ENCODE measurements at places on chromosomes 7 and 10.
A peak's percentile ranks its signal among the peaks of the same experiment; 100 is the strongest.

- no peak for DNase-seq
Measured at GRCh38 chr10:3761904-3762303, 23.1 kb downstream of the KLF6 start.

DNA sequence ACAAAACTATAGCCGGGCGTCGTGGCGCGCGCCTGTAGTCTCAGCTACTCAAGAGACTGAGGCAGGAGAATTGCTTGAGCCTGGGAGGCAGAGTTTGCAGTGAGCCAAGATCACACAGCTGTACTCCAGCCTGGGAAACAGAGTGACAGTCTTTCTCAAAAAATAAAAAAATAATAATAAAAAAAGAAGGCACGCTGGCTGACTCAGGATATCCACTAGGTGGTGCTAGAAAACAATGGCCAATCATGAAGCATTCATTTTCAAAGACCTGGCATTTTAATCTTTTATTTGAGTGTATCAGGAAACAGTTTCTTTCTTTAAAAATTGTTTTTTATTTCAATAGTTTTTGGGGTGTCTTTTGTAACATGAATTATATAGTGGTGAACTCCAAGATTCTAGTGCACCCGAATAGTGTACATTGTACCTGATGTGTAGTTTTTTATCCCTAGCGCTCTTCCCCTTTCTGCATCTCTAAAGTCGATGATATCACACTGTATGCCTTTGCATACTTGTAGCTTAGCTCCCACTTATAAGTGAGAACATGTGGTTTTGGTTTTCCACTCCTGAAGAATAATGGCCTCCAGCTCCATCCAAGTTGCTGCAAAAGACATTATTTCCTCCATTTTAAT is 88.6 kb downstream of the LYZL1 start:
- peak; percentile 31 for DNase-seq

DNA sequence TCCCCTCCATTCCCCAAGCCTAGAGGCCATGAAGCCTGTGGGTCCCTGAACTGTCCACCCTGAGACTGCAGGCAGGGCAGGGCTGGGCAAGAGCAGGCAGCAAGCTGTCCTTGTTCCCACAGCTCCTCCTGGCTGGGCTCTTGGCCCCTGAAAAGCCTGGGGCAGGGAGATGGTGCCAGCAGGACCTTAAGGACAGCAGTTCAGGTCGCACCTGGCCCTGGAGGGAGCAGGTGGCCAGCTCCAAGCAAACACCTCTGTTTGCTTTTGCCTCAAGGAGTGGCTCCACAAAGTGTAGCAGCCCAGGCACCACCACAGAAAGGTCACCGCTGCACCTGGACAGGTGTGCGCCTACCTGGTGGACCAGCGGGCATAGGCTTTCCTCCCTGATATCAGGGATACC is 5.2 kb downstream of the RET start:
- no peak for DNase-seq

DNA sequence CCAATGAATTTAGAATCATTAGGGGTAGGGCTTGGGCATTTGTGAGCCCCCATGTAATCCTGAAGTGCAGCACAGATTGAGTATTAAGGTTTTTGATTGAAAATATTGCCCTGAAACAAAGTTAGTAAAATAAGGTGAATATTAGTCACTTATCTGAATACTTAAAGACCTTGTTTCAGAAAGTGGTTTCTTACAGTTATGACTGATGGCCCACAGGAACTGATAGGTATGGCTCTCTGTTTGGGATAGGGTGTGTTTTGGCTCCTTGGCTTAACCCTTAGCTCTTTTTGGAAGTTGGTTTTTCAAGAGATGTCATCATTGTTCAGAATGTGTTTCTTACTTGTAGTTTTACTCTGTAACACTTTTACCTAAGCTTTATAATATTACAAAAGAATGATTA is 34.8 kb downstream of the MDFIC start:
- DNase-seq = no peak

DNA sequence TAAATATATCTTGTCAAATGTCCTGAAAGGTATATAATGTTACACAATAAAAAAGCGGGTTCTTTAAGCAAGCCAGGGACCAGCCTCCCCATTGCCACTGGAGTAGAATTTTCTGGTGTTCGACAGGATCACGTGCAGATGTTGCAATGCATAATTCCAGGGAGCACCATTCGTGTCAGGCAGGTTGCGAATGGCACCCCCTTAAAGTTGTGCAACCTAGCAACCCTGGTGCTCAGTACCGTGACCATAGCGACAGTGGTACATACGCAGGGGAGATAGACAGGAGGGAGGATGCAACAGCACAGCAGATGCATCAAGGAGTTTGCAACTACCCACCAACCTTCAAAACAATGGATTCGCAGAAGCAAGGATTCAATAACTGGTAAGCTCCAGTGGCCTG is 6.6 kb upstream of the BMPR1A start:
- no peak for DNase-seq

DNA sequence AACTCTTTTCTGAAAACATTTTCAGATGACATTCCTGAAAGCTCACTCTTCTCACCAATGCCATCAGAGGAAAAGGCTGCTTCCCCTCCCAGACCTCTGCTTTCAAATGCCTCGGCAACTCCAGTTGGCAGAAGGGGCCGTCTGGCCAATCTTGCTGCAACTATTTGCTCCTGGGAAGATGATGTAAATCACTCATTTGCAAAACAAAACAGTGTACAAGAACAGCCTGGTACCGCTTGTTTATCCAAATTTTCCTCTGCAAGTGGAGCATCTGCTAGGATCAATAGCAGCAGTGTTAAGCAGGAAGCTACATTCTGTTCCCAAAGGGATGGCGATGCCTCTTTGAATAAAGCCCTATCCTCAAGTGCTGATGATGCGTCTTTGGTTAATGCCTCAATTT is 16.5 kb downstream of the ANLN start:
- no peak for DNase-seq

DNA sequence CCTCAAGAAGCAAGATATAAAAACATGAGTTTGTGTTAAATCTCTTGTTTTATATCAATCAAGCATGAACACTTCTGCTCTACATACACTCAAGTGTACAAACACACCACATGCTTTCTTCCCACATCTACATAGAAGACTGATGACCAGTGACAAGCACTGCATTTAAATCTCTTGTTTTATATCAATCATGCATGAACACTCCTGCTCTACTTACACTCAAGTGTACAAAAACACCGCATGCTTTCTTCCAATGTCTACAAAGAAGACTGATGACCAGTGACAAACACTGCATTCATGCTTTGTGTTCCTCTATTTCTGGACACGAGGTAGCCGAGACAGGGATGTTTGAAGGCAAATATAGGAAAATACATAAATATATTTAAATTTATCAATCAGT is 642.0 kb upstream of the PFKP start:
- DNase-seq = no peak
